Thyroid gland (tissue), 4 donors: ENCODE measurements at places on chromosomes 3 and 15.

GRCh38 chr3:27657871-27658270 lies 64.3 kb downstream of the EOMES start:
- DNase-seq: no peak

DNA sequence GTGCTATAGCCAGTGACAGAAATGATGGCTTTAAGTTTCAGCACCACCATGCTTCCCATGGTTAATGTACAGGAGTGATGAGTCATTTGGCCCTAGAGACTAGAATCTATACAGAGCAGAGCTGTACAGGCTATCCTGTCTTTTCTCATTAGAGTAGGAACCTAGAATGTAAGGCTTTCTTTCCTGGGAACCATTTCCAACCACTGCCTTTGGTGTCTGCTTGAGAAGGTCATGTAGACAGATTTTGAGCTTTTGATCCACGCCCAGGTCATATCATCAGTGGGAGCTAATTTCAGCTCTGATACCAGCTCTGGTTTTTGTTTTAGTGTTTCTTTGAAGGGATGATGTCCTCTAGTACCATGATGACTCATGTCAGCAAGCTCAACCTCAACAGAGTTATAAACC lies 543.1 kb downstream of the NTRK3 start:
- DNase-seq: no peak

- DNase-seq: no peak
These were observed 43.2 kb upstream of the TNFAIP8L3 start for GRCh38 chr15:51137880-51138430.

- peak; percentile 3 for DNase-seq
These were observed 1165.1 kb downstream of the ROBO2 start for GRCh38 chr3:78204977-78205376.

DNA sequence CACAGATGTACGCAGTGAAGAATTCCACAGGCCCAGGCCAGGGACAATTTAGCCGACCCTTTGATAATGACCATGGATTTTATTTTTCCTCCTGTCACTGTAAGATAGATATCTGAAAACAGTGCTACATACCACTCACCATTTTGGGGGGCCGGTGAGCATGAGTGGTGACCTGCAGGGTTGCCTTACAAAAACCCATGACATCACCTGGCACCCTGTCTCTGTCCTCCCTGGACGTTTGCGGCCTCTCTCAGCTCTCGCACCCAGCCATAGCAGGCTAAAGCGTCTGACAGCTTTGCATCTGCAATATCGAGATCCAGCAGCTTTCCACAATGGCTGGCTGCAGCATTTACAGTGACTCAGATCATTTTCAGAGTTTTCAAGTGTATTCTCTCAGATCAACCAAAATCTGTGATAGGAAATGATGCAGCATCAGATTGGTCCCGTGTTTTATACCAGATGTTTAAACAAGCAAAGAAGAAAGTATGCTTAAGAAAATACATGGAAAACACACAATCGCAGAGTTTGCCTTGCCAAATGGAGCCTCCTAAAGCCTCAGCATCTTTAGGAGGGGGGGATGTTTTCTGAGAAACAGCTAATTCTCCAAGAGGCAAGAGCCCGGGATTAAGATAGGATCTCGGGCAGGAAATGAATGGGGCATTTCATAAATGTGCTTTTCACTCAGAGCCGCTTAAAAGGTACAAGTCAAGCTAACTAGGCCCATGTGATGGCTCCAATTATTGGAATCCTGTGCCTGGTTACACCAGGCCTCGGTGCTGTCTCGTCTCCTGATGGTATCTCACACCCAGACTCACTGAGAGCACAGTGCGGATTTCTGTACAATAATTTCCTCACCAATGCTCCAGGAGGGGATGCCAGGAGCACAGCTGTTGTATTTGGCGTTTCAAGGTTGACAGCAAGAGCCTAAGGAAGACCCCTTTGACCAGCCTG lies 257.3 kb downstream of the XXYLT1 start:
- DNase-seq: no peak

- no peak for DNase-seq
These were observed 47.3 kb upstream of the CCDC80 start for GRCh38 chr3:112688085-112688769.

DNA sequence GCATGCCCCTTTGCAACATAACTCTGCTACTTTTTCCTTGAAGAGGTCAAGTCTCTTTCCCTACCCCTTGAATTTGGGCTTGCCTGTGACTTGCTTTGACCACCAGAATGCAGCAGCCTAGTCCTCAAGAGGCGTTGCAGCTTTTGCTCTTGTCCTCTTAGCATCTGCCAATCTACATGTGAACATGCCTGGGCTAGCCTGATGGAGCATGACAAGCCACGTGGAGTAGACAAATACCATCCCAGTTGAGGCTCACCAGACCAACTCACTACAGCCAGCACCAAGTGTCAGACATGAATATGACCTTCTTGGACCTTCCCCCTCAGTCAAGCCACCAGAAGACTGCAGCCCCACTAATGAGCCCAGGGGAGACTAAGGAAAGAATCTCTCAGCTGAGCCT lies 32.9 kb downstream of the AMOTL2 start:
- DNase-seq: no peak

DNA sequence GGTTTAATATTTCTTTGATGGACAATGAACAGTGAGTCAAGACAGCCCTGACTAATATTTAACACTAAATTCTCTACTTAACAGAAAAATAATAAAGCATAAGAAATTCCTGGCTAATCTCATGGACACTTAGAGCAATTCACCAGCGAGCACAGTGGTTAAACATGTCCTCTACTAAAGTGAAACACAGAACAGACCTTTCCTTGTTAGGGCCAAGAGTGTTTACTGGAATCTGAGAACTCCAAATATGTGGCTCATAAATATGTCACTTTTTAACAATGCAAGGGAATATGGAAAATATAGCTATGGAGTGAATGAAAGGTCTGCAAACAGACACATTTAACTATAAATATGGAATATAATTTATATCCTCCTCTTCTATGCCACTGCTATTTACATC lies 18.6 kb upstream of the IGSF10 start:
- DNase-seq: no peak

DNA sequence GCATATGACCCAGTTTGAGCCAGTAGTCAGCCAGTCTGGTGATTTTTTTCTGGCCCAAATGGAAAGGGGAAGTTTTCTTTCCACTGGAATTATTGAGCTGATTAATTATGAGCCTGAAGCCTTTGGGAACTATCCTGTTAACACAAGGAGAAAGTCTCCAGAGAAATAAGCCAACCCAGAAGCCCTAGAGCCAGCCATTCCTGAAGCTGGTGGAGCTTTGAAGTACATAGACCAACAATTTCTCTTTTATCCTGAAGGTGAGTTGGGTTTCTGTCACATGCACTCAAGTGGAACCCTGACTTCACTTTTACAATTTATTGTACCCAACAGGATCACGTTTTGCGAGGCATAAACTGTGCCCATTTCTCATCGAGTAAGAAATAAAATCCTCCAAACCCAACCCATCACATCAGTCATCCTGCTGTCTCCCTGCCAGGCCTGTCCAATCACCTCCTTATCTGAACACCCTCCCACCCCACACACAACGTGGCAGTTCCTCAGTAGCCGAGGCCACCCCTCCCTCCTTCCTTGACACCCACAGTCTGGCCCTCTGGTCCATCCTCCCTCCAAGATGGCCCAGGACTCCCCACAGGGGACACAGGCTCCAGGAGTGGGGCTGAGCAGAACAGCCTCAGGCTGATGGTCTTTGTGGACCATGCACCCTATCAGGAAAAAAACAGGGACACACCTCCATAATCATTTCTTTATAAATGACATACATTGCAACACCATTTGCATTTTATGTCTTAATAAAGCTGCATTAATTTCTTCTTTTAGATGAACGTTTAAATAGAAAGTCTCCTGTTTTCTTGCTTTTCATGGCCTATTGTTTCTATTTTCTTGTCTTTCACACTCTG lies 55.7 kb upstream of the GATA2 start:
- no peak for DNase-seq

DNA sequence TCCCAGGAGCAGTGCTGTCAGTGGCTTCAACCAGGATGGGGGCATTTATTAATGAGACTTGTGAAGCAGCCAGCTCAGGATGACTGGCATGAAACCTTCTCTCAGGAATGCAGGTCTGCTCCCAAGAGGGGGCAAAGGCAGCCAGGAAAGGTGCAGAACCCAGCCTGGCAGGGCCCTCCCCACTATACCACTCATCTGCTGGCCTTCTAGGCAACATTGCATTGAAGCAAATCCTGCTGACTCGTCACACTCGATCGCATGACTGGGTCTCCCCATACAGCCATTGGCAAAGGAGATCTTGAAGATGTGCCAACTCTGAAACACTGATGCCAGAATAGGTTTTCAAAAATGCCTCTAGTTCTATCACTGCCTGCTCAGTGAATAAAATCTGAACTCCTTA lies 65.7 kb upstream of the CMTM7 start:
- peak; percentile 95 for DNase-seq

DNA sequence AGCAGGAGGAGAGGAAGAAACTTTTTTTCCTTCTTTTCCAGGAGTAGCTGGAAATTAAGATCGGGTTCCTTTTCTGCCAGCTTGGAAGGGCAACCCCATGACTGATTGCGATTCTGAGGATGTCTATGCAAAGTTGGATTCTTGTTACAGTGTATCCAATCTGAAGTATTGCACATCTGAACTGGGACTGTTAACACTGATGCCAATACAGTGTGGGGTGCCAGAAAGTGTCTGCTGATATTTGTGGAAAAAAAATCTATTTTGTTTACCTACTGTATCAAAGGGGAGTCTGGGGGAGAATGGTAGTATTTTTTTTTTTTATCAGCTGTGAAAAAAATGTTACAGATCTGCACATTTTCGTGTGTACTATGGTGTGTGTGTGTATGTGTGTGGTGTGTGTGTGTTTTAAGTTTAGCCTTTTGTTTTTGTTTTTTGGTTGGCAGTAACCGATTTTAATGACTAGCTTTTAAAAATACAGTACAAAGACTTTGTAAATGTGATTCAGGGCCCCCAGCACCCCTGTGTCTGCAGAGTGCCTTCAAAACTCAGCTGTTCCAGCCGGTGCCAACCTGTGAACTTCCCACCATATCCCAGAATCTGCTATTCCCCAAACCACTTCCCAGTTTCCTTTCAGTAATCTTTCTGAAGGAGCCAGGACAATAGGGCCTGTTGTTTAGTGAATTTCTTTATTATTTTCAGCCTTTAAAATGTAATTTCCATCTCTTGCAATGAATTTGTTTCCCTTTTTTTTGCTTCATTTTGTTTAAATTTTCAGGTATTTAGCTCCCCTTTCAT lies 1.9 kb downstream of the RAP2B start:
- DNase-seq: no peak

DNA sequence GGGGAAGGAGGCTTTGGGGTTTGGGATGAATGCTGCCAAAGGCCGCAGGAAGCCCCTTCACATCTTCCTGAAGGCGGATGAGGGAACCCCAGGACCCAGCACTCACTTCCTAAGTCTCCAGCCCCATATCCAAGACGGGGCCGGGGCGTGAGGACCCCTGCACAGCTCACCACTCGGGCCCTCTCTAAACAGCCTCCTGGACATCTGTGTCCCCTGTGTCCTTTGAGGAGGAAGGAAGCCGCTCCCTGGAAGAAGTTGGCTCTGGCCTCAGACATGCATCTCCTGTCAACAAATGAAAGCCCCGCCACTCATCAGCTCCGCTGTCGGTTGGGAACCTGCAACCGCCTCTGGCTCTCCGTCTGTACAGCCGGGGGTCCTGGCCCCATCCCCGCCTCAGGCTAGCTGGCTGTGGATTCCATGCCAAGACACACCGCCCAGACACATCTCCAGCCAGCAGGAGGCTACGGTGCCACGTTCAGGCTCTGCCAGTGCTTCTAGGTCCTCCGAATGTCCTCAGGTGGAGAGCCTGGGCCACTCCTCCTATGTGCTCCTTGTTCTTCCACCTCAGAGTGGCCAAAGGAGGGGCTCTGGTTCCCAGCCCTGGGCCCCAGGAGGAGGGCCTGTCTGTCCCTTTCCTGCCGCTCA lies 140.0 kb upstream of the MEF2A start:
- no peak for DNase-seq

- no peak for DNase-seq
These were observed 131.6 kb downstream of the SV2B start for GRCh38 chr15:91231703-91232102.
